Activated naive CD4-positive, alpha-beta T cell treated with anti-CD3 and anti-CD28 coated beads, Interleukin-2, amount 50 U/mL, for 16 hours (primary cell): ENCODE measurements at places on chromosomes 4 and X.

DNA sequence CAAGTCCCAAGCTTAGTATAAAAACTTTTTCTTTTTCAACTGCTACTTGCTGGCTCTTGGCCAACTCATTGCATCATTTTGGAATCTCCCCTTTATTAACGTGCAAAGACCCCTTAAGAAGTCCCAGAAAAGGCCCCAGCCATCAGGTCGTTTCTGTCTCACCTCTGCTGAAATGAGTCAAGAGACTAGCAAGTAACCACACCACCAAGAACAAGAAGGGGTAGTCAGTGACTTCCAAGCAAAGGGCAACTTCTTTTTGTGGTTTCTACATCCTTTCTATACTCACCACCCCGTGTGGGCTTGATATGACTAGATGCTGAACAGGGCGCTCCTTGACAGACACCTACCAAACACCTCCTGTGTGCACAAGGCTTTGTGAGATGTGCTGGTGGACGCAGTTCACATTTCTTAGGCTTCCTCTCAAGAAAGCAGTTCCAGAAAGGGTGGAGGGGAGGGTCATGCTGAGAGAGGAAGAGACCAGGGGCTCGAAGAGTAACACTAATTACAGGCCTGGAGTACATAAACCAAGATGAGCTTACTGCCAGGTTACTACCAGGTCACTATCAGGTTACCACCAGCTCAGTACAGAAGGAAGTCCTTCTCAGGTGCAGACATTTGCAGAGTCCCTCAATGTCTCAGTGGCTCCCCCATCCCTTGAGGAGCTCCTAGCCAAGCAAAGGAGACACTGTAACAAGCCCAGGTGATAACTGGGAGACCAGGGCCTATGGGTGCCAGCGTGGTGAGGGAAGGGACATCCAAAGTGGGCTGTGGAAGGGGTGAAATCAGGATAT, 19.3 kb downstream of the JAKMIP1 start:
- DNase-seq = peak; percentile 39

DNA sequence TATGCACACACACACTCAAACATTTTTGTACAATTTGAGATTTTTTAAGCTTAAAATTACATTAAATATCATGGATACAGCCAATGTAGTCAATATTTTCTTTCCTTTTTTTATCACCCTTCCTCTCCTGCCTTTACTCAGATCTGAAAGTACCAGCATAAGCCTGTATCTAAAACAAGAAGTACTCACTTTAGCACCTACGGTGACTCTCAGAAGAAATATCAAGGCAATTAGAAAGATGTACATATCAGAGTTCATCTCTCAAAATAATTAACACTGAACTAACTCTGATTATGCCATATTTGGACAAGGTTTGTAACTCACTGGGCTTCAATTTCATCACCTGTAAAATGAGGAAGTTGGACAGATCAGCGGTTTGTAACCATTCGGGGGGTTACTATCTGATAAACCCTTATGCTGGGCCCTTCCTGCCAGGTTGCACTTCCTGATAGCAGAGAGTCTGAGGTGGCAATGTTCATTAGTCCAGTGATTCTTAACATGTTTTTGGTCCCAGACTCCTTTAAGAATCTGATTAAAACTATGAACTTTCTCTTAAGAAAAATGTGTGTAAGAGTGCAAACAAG, 5.7 kb upstream of the GPR174 start:
- DNase-seq = no peak

- no peak for DNase-seq
Observed at GRCh38 chr4:36716874-36717273, 435.5 kb downstream of the DTHD1 start.

- DNase-seq = peak; percentile 27
Observed at GRCh38 chrX:119398974-119399771, at the start of gene SLC25A43. SLC25A43 (plus strand) TSS chrX:119399336; CDS start chrX:119399404, 68 bp downstream.

DNA sequence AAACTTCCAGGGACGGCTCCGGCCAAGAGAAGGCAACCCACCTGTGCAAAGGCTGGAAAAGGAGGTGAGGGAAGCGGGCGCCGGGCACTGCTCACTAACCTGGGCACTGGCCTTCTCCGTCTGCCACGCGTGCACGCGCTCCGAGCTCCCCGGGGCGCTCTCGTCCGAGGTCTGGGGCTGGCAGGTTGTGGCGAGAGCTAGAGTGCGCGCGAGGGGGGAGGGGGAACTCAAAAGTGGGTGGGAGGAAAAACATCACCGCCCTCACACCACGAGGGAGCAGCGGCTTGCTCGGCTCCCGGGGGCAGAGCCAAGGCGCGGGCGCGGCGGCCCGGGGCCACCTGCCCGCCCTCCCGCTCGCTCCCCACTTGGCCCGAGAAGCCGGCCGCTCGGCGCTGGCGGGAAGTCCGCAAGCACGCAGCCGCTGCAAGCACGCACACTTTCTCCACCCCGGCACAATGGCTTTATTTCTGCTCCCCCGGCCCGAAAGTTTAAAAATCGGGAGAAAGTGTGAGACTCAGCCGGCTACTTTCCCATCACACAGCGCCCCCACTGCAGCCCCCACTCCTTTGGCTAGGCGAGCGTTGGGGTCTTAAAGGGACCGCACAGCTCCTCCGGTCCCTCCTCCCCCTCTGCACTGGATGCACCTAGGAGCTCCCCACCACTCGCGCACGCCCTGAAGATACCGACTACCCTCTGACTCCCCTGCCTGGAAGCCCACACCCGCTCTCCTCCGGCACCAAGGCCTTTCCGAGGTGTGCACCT, at the start of gene CHRDL1:
Gene CHRDL1 (minus strand): TSS at position 173 of the 762 bp plus-strand sequence. CDS start 3,636 bp downstream, outside the sequence.
- DNase-seq = no peak

DNA sequence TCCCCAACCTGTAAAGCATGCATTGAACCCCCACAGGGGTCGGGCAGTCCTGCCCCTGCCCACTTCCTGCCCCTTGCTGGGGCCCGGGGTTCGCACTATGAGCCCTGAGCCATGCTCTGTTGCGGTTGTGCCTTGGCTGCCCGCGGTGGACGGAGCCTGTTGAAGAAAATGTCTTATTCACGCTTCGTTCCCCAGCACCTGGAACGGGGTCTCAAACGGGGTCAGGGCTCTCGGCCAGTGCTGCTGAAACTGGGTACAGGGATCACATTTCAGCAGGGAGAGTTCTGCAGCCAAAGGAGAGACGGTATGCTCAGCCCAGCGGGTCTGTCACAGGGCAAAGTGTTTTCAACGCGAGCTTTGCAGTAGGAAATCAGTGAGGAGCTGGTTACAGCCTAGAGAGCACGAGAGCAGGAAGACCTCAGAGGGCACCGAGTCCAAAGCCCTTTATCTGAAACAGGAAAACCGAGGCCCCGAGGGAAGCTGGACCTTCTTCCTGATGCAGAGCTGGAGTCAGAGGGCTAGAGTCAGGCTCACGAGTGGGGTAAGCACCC, 46.3 kb upstream of the AFAP1 start:
- no peak for DNase-seq

- peak; percentile 17 for DNase-seq
Observed at GRCh38 chr4:40763228-40763716, 13.5 kb downstream of the NSUN7 start.

- peak; percentile 76 for DNase-seq
Observed at GRCh38 chrX:10110984-10111363, 45.8 kb upstream of the CLCN4 start.

GRCh38 chrX:71650333-71650969, 16.9 kb upstream of the LOC101059915 start:
- DNase-seq = no peak

- DNase-seq = no peak
Observed at GRCh38 chr4:80322716-80323115, 12.8 kb upstream of the CFAP299 start.

- DNase-seq = no peak
Observed at GRCh38 chrX:9997041-9997440, 29.9 kb downstream of the CLDN34 start.

GRCh38 chr4:94000559-94000958, 172.0 kb downstream of the ATOH1 start:
- DNase-seq = no peak

DNA sequence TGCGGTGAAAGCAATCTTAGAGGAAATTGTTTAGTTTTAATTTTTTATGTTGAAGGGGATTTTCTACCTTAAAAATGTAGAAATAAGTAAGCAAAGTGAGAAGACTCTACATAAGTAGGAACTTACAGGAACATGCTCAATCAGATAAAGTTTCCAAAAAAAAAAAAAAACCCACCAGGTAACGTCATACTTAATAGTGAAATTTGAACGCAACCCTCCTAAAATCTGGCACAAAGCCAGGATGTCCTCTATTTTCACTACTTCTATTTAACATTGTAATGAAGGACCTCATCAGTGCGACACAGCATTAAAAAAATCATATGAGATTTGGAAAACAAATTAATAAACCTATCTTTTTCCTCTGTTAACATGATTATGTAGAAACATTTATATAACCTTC, 135.0 kb upstream of the FAT4 start:
- no peak for DNase-seq

- DNase-seq = peak; percentile 50
Observed at GRCh38 chr4:145098675-145099037, 545 bp downstream of the ABCE1 start.

DNA sequence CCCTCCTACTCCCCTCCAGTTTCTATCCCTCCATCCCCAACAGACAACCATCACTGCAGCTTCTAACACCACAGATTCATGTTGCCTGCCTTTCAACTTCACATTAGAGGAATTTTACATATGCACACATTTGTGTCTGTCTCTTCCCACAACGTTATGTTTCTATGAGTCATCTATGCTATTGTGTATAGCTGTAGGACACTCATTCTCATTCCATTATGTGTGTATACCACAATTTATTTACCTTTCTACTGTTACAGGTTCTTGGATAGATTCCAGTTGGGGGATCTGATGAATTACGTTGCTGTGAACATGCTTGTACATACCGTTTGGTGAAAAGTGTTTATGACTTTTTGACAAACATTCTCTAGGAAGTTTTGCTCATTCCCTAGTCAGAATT, 58.8 kb upstream of the TRPC3 start:
- no peak for DNase-seq

DNA sequence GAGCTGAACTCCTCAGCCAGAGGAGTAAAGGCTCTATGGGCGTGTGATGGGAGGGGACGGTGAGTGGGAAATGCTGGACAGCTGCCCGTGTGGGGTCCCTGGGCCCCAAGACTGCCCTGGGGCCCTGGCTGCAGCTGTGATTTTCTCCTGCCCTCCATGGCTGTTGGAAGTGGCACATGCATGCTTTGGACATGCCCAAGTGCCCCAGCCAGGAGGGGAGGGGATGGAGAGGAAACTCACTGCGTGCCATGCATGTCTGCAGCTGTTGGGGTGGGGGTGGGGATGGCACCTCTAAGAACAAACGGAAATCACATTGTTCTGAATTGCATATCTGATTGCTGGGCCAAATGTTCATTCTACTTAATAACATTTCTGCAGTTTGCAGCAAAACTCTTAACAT, 52.4 kb downstream of the MID2 start:
- no peak for DNase-seq

DNA sequence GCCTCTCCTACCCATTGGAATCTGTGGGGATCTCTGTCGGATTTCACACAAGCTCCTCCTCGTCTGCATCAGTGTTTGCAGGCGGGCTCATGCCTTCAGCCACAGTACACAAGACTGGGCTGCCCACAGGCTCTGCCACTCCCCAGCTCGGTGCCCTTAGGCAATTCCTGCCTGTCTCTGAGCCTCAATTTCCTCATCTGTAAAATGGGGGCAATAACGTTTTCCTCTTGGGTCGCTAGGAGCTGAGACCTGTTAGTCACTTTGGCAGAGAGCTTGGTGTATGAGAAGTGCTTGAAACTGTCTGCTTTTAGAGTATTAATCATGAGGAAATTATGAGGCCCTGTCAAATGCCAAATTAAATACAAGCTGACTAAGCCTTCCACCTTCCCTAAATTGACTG, 27.6 kb upstream of the MSX1 start:
- no peak for DNase-seq

DNA sequence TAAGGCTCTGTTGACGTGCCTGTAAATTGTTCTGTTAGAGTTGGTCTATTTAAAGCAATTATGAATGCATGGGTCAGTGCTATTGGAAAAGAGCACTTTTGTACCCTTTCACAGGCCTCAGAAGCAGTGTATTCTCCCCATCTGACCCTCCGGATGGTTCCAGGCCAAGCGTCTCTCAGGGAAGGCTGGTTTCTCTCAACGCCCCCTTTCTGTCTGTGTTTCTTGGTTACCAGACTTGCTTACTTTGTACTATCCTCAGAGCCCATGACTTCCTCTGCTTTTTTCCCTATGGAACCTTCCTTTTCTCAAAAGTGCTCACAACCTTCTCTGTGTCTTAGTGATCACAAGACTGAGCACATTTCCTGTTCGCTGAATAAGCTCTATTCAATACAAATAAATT, 559.3 kb upstream of the ZFP42 start:
- DNase-seq = no peak

- no peak for DNase-seq
Observed at GRCh38 chr4:88908003-88908402, 149.0 kb downstream of the FAM13A start.

DNA sequence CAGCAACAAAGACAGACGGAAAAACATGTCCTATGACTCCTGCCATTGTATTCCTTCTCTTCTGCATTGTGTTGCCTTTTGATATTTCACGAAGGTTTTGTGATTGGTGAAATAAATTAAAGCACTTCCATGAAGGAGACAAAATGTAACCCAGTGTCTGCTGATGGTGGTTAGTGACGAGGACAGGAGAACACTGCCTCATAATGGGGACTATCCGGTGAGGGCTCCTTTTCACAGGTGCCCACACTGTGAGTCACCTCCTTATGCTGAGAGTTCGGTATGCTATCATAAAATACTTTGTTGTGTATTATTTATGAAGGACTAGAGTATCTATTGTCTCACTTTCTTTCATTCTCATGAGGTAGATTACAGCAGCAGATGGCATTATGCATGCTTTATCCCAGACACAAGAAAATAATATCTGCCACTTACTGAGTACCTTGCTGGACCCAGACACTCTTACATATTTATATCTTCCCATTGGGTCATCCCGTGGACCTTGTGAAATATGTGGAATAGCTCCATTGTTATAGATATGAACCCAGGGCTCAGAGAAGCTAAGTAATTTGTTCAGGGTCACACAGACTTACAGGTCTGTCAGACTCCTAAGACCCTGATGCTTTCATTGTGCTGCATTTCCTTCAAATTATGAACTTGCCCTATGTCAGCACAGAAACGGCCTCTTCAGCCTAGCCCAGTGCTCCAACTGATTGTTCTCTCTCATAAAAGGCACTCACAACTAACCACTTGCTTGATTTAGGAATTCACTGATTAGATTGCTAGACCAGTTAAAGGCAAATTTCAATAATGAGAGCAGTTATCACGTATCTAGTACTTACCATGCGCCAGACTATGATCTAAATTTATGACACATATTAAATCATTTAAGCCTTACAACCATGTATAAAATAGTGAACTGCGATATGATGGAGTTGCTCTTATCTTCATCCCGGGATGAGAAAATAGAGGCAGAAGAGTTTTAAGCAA, 31.2 kb downstream of the PLS3 start:
- no peak for DNase-seq
